ENCODE measurements at places on chromosomes 1 and 21.

DNA sequence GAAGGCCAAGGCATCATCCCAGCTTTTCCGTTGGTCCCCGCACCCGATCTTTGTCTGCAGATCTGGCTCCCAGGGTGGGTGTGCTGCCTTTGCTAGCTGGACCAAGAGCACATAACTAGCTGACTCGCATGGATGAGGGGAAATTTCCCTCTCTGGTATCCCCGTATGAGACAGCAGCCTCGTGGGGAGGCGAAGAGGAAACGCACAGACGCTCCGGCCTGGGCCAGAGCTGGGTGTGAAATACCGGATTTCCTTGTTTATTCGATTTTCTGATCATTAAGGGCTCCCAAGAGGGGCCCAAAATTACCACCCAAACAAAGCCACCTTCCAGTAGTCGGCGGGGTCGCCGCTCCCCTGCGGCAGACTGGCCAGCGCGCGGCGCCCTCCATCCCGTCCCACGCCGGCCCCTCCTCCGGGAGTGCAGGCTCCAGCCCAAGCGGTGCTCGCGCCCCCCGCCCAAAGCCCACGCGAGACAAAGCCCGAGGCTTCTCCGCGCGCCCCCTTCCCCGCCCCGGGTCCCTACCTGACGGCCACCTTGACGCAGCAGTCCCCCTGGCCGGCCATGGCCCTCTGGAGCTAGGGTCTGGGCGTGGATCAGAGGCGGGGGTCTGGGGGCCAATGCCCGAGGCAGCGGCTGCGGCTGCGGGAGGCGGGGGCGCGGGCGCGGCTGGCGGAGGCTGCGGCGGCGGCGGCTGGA is 546 bp downstream of the KIF21B start:
- DNase-seq, result peak; percentile 42

- no peak for DNase-seq
Measured at GRCh38 chr1:110151175-110151669, 928 bp downstream of the SLC6A17 start.

DNA sequence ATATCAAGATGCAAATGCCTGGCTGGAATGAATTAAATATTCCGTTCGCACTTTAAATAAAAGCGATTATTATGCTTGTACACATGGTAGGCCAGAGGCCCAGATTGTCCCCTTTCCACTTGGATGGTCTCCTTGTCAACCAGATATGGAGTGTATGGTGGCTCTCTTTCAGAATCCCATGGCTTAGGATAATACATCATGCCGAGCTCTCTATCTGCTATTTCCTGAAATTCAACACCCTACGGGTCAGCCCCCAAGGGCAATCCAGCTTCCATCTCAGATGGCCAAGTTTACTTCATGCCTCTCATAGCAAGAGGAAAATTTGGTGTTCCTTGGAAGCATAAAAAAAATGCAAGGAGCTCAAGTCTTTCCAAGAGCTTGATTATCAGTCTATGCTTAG is 25.4 kb upstream of the FMO1 start:
- DNase-seq, result no peak

- no peak for DNase-seq
Measured at GRCh38 chr1:162672622-162673260, 40.5 kb downstream of the DDR2 start.

DNA sequence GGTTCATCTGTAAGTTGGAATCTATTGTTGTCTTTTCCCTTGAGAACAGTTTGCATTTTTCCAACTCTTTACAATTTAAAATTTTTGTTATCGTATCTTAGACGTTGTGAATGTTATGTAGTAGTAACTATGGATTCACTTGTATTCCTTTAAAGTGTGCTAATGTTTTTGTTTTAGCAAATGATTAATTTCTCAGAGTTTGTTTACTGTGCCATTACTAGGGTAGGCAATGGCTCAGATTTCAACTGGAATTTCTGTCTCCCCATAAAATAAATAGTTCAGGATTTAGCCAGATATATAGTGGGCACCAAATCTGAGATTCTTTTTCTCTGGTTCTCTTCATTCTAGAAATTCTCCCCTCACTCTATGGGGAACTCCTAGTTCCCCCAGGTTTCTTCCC is 896.5 kb downstream of the PLA2G4A start:
- DNase-seq, result no peak

GRCh38 chr1:62613890-62614289 is 16.6 kb downstream of the ANGPTL3 start:
- no peak for DNase-seq

GRCh38 chr21:38741950-38742256 is 63.8 kb upstream of the ETS2 start:
- no peak for DNase-seq

DNA sequence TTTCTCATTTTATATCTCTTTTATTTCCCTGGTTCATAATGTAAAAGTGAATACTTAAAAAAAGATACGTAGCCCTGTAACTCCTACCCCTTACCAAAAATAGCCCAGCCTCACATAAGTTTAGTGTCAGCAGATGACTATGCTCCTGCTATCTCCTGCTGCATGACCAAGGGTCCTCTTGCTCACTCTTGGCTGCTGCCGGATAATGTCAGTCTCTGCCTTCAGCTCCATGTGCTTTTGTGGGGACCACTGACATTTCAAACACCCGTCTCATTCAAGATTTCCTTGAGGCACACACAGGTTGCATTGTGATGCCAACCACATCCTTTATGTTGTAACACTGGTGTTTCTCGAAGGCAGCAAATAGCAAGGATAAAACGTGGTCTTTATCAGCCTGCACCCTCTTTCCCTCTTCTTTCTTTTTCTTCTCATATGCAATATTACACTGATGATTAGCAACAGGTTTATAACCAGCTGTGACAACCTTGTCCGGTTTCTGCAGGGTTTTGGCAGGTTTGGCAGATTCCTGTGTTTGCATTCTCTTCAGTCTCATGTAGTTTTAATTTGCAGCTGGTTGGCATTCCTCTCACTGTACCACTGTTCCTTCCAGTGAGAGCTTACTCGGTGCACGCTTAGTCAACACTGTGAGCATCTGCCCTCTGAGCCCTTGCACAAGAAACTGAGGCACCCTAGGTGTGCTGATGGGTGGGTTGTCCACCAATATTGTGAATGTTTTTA is 62.2 kb downstream of the ZNF684 start:
- no peak for DNase-seq

Measured in stimulated activated naive CD4-positive, alpha-beta T cell treated with Interleukin-2 at 50 U/mL for 16 hours (primary cell).